ENCODE measurements at places on chromosomes 3 and 15.

DNA sequence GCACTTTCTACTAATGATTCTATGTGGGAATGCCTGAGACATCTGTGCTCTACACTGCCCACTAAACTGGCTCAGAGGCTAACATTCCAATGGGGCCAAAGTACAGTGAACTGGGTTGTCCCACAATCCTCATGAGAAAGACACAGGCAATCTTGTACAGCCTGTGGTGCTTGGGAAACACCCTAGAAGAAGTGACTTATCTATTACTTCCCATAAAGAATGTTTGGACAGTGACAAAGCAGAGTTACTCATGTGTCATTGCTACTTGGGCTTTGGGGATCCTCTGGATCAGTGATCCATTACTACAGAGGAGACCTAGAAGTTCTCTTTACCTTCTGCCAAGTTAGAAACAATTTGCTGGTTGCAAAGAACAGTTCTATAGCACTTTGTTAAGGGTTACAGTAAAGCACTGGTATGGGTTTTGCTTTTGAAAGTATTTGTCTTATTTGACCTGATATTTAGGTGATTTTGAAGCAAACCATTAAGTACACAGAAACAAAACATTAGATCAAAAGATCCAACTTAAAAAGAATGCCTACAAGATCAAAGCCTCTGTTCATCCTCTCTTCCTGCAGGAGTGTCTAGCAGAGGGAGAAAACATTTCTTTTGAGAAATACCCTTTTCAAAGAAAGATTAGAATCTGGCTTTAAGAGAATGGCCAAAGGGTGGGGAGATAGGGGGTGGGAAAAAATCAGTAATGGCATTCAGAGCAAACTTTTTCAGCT lies 75.8 kb downstream of the CTNNB1 start:
- DNase-seq, result no peak

GRCh38 chr3:13388816-13389215 lies 31.3 kb downstream of the NUP210 start:
- DNase-seq, result no peak

GRCh38 chr3:122392868-122393844 lies 9.2 kb downstream of the FAM162A start:
- peak; percentile 10 for DNase-seq

- DNase-seq, result no peak
Measured at GRCh38 chr3:152703245-152703890, 131.6 kb upstream of the P2RY1 start.

- DNase-seq, result no peak
Measured at GRCh38 chr3:50150404-50150750, 4.7 kb upstream of the SEMA3F start.

DNA sequence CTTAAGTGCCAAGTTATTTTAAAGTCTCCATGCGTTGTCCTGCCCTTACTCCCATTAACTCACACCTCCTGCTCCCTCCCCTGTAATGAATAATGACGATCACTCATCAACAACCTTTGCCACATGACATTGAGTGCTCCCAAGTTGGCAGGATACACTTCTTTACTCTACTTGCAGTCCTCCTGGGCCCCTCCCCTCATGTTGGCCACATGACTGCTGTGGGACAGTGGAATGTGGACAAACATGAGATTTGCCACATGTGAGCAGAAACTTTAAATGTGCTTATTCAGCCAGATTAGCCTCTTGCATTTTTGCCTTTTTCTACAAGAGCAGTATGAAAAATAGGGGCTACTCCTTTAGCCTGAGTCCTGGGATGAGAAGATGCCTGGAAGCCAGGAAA lies 167.9 kb downstream of the DCLK3 start:
- DNase-seq, result no peak

- no peak for DNase-seq
Measured at GRCh38 chr3:142355692-142356091, 92.1 kb downstream of the XRN1 start.

All from NCI-H2227 treated with DMSO at 0.1 percent for 48 hours (cell line).